ENCODE measurements at places on chromosomes 3 and 15.
A peak's percentile ranks its signal among the peaks of the same experiment; 100 is the strongest.

- DNase-seq, result peak; percentile 21
Measured at GRCh38 chr3:96813820-96814650, at the start of gene EPHA6. EPHA6 (plus strand) TSS chr3:96814594.

DNA sequence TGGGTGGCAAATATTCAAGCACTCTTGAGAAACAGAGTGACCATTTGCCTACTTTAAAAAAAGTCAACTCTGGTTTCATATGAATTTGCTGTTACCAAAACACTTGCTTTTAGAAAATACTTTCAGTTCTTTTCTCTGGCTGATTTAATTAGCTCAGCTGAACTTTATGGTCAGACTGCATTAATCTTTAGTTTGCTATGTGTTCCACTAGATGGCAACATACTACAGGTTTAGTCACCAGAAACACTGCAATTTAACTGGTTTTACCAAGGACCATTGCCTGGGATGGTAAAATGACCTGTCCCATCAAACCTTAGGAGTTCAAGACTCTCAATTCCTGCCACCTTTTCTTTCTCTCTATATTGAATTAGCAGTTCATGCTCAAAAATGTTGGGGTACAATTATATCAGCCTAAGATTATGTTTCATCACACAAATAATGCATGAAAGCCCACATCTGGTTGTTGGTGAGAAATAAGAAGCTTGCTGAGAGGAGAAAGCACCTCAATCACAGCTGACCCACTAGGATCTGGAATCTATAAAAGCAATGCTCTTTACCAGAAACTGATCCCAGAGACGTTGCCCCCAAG, 14.2 kb downstream of the EIF4E3 start:
- DNase-seq, result peak; percentile 76

GRCh38 chr15:96181873-96182301, 148.6 kb upstream of the NR2F2 start:
- no peak for DNase-seq

- peak; percentile 48 for DNase-seq
Measured at GRCh38 chr3:14780927-14781507, 37.7 kb upstream of the FGD5 start.

DNA sequence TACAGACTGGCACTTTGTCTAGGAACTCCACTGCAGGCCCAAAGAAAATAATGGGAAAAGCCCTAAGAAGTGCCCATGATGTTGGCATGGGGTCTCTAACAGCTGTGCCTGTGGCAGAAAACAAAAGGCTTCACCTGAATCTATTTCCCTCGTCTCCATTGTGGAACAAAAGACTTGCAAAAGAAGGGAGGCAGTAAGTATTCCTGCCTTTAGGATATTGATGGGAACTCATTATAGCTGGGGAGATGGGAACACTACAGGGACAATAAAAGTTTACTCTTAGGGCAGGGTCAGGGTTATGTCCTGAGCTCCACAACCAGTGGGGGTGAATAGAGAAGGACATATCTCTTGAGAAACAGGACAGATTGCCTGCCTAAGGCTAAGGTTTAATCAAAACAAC, 930.6 kb upstream of the EPHA6 start:
- DNase-seq, result no peak

DNA sequence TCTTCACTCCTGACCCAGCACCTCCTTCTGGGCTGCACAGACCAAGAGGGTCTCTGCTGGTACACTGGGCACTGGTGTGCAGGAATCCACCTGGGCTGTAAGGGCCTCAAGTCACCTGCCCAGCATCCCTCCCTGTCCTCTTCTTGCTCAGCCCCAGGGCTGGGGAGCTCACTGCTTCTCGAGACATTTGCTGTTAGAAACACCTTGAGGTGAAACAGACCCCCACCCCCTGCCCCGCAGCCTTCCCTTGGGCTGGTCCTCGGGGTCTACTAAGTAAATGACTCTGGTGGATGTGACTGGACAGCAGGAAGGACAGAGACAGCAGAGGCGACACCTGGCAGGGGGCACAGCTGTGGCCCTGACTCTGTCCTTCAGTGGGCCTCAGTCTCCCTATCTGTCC, 29.1 kb downstream of the LOXL1 start:
- no peak for DNase-seq

DNA sequence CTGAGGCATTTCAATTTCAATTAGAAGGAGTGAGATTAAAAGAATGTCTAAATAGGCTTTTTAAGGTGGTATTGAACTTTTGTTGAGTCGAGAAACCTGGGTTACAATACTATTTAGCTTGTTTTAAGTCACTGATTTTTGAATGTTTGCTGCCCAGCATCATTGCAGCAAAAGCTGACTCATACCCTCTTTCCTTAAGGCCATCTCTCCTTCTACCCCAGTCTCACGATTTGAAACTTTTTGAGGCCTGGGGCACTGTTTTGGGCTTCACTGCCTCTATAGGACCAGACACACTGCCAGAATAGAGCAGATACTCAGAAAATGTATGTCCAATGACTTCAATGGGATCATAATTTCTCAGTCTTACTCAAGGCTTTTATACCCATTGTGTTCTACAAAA, 319.6 kb upstream of the TGFBR2 start:
- no peak for DNase-seq

DNA sequence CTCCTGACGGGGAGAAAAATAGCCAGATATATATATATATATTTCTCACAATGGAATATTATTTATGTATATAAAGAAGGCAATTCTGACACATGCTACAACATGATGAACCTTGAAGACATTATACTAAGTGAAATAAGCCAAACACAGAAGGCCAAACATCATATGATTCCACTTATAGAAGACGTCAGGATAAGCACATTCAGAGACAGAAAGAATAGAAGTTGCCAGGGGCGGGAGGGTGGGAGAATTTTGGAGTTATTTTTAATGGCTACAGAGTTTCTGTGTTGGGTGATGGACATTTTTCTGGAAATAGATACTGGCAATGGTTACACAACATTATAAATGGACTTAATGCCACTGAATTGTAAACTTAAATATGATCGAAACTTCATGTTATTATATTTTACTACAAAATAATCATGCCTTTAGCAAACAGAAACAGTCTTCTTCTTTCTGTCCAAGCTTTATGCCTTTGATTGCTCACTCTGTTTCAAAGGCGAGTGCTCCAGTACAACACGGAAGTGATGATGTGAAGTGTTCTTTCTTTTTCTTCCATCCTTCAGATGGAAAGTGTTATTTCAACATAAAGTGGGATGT, 514.0 kb downstream of the OCA2 start:
- no peak for DNase-seq

GRCh38 chr15:101086394-101087171, 165.3 kb downstream of the CHSY1 start:
- peak; percentile 12 for DNase-seq

GRCh38 chr15:91227766-91228165, 127.7 kb downstream of the SV2B start:
- no peak for DNase-seq

DNA sequence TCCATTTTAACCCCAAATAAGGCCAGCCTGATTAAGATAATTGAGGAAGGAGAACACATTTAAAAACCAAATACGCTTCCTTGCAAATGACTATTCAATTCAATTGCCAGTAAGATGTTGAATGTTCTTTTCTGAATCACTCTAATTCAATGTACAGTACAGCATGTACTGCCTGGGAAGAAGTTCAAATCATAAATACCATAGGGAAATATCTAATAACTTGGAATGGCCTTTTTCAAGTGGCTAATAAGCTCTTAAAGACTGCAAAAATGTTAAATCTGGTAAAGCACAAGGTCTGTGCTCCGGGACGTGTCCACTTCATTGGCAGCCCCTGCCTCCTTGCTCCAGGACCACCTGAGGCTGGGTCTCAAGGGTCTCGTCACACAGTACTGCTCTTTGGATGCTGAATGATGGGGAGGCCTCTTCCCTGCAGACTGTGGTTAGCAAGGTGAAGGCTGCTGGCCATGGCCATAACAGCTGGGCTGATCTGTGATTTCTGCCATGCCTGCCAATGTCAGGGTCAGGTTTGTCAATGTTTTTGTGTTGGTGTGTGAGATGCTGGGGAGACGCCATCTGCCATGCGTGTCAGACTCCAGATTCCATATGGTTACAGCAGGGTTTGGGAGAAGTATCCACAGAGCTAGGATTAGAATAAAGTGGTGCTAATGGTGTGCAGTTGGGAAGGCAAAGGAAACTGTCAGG, 300.5 kb downstream of the ADAMTS17 start:
- no peak for DNase-seq

GRCh38 chr3:140922634-140923033, 19.0 kb upstream of the SLC25A36 start:
- peak; percentile 24 for DNase-seq
